ENCODE measurements at places on chromosomes 6 and 20.

GRCh38 chr20:10225439-10226060 is 6.9 kb downstream of the SNAP25 start:
- DNase-seq: no peak

DNA sequence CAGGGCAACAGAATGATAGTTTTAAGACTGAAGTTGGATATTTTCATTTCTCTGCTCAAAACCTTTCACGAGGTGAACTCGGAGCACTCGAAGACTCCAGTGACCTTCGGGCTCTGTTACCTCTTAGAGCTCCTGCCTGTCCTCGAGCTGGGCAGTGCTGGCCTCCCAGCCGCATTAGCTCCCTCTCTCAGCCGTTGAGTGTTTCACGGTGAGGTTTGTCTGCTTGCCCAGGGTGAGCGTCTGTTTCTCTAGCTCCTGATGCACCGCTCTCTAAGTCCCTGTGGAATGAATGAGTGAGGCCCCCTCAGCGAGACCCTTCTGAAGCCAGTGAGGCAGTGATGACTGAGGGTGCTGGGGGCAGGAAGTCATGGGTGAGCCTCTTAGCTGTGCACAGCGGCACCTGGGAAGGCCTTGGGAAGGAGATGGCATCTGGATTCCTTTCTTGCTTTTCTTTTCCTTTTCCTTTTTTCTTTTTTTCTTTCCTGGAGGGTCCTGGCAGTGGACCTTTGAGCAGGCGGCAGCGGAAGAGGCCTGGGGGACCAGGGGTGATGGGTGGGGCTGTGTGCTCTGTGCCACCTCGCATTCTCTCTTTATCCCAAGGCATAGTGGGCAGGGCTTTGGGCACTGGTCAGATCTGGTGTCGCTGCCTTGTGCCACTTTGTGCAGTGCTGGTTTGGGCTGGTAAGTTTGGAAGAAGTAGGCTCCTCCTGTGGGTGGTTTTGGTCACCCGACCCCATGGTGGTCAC is 2.2 kb downstream of the PSMG4 start:
- DNase-seq: no peak

- DNase-seq: peak; percentile 8
Observed at GRCh38 chr20:16601047-16601446, 27.8 kb upstream of the KIF16B start.

DNA sequence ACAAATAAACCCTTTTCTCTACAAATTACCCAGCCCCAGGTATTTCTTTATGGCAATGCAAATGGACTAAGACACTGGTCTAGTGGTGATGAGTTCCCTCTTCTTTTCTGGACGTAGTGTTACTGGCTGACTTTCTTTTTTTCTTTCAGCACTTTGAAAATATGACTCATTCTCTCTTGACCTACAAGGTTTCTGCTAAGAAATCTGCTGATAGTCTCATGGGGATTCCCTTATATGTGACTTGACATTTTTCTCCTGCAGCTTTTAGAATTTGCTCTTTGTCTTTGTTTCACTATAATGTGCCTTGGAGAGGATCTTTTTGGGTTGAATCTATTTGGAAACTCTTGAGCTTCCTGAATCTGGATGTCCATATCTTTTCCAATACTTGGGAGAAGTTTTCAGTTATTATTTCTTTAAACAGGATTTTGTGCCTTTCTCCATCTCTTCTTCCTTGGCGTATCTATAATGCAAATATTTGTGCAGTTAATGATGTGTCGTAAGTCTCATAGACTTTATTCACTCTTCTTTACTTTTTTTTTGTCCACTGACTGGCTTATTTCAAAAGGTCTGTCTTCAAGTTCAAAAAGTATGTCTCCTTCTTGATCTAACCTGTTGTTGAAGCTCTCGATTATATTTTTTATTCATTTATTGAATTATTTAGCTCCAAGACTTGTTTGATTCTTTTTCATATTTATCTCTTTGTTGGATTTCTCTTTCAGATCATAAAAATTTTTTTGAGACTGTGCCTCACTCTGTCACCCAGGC is 42.2 kb upstream of the TPD52L1 start:
- no peak for DNase-seq

DNA sequence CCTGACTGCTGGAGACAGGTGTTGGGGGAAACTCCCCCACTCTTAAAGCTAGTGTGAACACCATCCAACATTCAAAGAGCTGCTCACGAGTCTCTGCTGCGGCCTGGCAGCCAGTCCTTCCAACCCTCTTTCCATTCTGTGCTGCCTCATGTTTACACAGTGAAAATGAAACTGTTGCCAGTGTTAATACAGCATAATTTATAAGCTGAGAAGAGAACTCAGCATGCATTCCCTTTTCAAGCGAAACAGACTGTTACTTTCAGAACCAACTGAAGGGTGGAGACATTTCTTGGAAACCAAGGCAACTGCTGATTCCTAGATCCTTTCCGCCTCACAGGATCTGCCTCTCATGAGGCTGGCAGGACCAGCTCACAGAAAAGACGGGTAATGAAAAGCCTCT is 533.8 kb upstream of the ID4 start:
- peak; percentile 76 for DNase-seq

Data from cerebellum (tissue), 4 donors.